ENCODE measurements at places on chromosomes 7 and 10.

DNA sequence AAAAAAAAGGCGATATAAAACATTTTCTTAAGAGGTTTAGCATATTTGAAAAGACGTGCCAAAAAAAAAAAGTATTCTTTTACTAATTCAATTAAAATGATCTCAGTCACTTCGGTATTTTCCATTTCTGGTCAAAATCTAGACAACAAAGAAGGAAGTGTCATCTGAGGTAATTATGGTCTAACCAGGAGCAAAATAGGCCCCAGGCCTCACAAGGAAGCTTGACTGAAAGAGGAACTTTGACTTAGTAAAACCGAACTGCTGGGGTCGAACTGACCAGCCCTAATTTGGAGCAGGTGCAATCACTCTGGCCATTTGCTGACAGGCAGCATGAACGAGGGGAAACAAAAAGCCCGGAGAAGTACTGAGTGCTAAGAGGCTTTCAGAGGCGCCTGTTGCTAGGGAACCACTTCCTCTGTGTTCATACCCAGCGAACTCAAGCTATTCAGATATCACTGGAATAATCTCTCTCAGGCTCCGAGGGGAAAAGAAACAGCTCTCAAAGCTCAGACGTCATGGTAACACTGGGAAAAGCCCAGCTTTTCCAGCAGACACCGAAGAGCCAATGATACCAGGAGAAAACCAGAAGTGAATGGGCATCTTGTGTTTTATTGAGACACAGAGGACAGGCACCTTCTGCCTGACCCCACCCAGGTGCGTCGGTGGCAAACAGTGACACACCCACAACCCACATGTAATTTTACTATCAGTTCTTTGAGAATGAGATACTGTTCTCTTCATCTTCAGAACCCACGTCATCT is 126.5 kb downstream of the FAM107B start:
- peak; percentile 91 for DNase-seq

DNA sequence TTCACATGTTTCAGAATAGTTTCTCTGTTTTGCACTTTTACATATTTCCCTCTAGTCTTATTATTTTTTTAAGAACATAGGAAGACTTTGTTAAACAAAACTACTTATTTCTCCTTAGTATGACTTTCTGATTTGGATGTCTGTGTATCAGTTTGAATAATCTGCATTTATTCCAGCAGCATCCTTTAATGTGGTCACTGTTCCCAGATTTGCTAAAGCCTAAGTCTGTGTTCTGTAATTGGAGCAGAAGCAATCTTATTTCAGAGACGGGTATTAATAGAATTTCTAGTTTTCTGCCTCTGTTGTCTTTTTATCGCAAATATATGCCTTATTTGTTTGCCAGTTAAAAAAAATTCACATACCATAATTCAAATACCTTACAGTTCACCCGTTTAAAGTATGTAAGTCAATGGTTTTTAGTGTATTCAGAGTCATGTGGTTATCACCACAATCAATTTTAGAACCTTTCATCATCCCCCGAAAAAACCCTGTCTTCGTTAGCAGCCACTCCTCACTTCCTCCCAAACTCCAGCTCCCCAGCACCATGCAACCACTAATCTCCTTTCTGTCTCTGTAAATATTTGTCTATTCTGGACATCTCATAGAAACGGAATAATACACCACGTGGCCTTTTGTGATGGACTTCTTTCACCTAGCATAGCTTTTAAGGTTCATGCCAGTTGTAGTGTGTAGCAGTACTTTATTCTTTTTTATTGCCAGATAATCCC is 58.7 kb downstream of the INPP5F start:
- no peak for DNase-seq

DNA sequence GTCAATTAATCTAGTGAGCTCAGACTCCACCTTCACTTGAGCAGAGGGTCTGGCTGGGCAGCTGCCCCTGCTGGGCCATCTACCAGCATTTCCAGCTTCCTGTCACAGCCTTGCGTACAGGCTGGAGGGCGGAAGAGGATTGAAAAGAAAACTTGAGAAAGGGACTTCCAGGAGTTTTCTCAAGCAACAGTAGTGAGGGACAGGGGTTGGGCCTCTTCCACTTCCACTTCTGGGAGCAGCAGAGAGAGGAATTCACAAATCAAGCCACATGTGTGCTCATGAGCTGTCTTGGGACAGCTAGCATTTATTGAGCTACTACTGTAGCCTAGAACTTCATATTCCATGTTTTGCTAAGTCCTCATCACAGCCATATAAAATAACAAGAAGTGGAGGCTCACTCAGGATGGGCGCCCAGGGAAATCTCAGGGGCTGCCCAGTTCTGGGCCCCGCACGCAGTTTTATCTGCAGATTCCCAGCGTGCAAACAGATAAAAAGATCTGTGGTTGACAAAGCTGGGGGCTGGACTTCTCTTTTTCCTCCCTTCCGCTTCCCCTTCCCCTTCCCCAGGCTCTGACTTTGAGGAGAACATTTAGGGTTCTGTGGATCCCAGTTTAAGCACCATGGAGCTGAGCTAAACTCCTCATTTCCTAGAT is 135.8 kb downstream of the RGS10 start:
- DNase-seq: no peak

- DNase-seq: no peak
Observed at GRCh38 chr7:141866974-141867373, 25.7 kb upstream of the PRSS37 start.

DNA sequence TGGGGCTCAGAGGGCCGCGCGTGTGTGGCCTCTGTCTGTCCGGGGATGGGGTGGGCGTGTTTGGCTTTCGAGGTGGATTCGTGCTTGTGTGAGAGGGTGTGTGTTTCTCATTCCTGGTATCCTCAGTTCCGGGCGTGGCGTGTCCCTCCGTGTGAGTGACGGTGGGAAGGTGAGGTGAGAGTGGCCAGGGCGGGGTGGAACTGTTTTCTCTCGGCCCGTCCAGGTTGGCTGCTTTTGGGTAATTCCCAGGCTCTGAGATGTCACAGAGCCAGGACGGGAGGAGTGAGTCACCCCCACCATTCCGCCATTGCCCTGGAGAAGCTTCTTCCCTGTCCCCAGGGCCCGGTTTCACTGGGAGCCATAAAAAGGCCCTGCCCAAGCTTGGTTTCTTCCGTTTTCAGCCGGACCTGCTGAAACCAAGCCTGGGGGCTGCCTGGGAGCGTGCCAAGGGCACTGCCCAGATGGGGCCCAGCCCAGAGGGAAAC is 21.3 kb upstream of the CLDN4 start:
- peak; percentile 61 for DNase-seq

DNA sequence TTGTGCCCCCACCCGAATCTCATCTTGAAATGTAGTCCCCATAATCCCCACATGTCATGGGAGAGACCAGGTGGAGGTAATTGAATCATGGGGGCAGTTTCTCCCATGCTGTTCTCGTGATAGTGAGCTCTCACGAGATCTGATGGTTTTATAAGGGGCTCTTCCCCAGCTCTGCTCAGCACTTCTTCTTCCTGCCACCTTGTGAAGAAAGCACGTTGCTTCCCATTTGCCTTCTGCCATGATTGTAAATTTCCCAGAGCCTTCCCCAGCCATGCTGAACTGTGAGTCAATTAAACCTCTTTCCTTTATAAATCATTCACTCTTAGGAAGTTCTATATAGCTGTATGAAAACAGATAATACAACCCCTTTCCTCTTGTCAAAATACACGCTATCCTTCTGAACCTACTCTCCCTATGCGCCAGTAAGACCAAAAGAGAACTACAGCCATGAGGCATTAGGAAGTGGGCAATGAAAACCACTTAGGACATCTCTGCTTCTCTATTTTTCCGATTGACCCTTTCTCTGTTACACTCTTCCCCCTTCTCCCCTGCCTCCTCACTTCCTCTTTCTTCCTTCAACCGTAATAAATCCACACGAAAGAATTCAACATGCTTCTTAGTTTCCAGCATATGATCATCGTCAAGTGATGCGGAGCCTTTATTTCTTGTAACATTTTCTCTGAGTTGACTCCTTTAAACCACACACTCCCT is 101.2 kb upstream of the WDR11 start:
- DNase-seq: no peak
